ENCODE measurements at places on chromosomes 7 and 10.
A peak's percentile ranks its signal among the peaks of the same experiment; 100 is the strongest.

- no peak for DNase-seq
These were observed 31.3 kb downstream of the PAX2 start for GRCh38 chr10:100776671-100777070.

DNA sequence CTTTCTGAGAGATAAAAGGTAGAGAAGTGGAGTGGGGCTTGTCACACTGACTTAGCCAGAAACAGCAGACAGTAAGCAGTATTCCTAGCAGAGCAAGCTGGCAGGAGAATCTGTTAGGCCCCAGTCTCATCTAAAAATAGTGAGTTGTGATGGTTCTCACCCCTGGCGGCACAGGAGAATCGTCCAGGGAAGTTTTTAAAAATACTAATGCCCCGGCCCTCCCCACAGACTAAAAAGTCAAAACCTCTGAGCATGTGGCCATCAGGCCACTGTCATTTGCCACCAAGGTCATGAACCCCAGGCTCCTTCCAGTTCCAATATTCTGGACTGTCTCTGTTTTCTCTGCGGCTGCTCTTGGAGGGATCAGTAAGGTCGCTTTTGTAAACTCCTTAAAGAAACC is 34.0 kb downstream of the LYZL1 start:
- DNase-seq, result no peak

DNA sequence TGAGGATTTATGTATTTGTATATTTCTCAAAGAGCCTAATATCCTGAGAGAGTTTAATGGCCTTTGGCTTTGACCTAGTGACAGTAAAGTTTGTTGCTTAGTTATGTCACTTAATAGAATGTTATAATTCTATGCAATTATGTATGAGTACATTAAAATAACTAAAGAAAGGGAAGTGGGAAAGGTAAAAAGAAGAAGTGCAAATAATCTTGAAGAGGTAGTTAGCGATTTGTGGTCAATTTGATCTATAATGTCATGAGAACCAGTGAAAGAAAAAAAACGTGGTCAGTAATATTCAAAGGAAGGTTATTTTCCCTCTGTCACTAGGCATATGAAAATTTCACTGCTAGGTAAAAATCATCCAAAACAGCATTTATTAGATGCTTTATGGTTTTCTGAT is 143.4 kb upstream of the LSM8 start:
- no peak for DNase-seq

- DNase-seq, result no peak
These were observed 181.1 kb downstream of the DNAJB6 start for GRCh38 chr7:157517782-157518513.

- no peak for DNase-seq
These were observed 244.6 kb downstream of the BUB3 start for GRCh38 chr10:123398756-123399155.

DNA sequence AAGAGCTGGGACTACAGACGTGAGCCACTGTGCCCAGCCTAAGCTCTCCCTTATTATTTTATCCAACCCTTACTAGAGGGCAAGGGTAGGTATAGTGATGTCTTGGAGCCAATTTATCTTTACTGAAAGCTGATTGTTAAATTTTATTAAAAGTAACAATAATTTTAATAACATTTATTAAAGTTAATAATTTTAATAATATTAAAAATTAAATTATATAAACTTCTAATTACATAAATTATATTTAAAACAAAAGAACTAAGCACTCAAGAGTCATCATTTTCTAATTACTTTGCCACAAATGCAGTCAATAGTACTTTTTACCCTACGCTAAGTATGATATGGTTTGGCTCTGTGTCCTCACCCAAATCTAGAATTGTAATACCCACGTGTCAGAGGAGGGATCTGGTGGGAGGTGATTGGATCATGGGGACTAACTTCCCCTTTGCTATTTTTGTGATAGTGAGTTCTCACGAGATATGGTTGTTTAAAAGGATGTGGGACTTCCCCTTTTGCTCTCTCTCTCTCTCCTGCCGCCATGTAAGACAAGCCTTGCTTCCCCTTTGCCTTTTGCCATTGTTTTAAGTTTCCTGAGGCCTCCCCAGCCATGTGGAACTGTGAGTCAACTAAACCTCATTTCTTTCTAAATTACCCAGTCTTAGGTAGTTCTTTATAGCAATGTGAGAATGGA is 58.4 kb upstream of the ETV1 start:
- no peak for DNase-seq

DNA sequence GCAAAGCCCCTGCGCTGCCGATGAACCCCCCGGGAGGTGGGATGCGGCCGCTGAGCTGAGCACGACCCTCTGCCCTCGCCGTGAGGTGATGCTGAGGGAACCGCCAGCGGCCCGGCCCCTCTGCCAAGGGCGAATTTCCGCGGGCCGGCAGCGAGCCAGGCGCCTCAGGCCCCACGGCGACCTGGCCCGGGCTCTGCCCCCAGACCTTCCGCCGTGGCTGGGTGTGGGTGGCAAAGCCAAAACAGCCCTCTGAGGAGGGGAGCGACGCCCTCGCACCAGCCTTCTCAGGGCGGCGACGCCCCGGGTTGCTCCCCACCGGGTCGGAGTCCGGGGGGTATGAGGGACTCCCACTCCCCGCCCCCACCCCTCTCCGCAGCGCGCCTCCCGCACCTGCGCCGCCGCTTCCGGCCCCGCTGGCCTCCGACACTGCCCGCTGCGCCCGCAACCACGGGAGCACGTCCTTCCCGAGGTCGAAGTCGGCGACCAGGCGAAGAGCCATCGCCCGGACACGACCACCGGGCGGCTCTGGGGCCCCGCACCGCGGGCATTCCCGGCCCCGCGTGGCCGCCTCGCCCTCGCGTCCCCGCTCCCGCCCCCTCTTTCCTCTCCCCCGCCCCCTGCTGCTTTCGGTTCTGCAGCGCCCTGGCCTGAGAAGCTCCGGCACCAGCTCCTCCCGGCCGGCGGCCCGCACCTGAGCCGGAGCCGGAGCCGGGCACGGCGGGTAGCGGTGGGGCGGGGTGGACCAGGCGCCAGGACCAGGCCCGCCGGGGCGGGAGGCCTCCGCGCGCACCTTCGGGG is at the start of gene GSAP:
GSAP (minus strand) TSS at position 527 of the 798 bp plus-strand sequence; CDS start at position 499, 28 bp downstream.
- peak; percentile 23 for DNase-seq

DNA sequence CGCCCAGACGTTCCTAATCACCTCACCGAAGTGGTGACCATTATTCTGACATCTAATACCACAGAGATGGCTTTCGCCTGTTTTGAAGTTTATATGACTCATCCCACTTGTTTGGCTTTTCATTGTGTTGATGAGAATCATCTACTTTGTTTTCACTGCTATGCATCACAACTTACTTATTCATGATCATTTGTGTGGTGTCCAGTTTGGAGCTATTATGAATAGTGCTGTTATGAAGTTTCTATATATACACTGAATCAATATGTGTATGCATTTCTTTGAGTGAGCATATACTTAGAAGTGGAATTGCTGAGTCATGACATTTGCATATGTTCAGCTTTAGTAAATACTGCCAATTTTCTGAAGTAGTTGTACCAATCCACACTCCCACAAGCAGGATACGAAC is 38.6 kb upstream of the TNKS2 start:
- DNase-seq, result no peak

GRCh38 chr10:71569775-71570588 is 149.6 kb downstream of the C10orf105 start:
- peak; percentile 59 for DNase-seq

DNA sequence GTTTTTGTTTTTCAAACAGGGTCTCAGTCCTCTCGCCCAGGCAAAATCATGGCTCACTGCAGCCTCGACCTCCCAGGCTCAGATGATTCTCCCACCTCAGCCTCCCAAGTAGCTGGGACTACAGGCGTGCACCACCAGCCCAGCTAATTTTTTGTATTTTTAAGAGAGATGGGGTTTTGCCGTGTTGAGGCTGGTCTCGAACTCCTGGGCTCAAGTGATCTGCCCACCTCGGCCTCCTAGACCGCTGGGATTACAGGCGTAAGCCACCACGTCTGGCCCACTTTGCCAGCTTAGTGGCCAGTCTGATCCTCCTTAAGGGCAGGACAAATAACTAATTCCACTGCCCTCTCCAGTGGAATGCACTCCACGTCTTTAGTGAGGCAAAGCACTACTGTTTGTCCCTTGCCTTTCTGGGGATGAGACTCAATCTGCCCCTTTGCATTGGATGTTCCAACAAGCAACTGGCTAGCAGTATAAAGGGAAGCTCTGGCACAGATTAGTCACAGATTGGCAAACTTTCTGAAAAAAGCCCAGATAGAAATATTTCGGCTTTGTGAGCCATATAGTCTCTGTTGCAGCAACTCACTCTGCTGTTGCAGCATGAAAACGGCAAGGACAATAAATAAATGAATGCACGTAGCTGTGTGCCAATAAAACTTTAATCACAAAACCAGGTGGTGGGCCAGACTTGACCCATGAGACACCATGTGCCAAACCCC is 143.8 kb upstream of the RHEB start:
- DNase-seq, result no peak

DNA sequence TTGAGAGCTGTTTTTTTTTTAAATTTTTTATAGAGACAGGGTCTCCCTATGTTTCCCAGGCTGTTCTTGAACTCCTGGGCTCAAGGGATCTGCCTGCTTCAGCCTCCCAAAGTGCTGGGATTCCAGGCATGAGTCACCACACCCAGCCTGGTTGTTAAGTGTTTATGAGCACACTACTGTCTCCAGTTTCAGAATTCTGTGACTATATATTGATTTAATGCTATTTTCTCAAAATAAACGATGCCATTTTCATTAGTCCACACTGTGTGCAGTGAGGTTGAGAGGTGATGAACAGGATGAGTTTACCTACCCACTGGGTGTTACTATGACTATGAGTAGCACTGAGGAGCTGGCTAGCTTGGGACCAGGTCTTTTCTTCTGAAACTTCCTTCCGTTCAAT is 110.9 kb upstream of the FAM180A start:
- DNase-seq, result no peak

- DNase-seq, result no peak
These were observed 5.0 kb downstream of the MYO1G start for GRCh38 chr7:44973610-44974401.

DNA sequence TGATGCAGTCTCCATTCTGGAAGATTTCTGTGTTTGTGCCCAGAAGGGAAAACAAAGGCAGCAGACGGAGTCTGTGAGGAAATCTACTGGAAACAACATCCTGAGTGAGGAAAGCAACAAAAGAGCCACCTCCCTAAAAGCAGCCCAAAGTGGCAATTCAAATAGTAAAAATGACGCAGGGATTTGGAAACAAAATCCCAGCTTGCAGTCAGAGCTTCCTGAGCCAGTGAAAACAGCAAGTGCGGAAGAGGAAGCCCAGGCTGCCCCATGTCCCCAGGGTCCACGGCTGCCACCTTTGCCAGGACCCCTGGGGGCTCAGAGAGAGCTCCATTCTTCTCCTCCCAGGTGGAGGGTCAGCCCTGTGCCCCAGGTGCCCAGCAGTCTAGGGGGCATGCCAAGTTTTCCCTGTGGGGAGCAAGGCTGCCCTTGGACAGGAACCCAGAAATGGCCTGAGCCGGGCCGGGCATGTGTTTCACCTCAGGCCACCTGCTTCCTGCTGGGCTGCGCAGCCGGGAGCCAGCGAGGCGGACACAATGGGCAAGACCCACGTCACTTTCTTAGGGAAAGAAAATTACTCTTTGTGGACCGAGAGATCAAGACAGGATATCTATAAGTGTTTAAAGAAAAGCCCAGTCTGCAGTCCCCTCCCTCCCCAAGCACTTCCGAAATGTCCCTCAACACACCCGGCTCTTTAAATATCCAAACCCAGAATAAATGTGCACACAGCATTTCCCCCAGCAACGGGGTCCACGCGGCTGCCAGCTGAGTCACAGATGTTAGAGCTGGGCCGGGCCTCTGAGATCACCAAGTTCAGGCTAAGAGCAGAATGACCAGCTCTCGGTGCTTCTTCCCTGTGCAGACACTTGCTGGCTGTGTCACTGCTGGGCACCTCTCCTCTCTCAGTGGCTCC is 231.1 kb downstream of the ARHGAP12 start:
- no peak for DNase-seq

DNA sequence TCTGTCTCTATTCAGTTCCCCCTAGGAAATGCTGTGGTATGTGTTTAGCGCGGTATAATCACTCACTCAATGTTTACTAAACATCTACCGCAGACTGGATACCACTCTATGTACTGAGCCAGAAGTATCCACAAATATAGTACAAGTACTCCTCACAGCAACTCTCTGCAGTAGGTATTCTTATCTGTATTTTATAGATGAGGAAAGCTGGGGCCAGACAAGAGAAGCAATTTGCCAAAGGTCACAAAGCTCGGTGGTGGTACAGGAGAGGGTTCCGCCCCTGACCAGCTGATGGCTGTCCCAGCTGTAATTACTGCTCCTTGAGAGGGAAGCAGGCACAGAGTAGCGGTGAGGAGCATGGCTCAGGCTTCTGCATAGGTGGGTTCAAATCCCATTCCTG is 184.1 kb downstream of the DOCK4 start:
- DNase-seq, result no peak

Data from activated naive CD4-positive, alpha-beta T cell (primary cell).